ENCODE measurements at places on chromosomes 7 and 10. TPM values are rescaled to one million over a fixed set of nuclear protein-coding genes. Genes with fewer than 3 reads are reported as not detected.
A peak's percentile ranks its signal among the peaks of the same experiment; 100 is the strongest.

UCN3 gene
- not detected for total RNA-seq

C7orf57 gene
- not detected for total RNA-seq

NPTX2 gene
- total RNA-seq: 11.5 TPM

MAP3K8 gene
- total RNA-seq: 85.4 TPM

DNA sequence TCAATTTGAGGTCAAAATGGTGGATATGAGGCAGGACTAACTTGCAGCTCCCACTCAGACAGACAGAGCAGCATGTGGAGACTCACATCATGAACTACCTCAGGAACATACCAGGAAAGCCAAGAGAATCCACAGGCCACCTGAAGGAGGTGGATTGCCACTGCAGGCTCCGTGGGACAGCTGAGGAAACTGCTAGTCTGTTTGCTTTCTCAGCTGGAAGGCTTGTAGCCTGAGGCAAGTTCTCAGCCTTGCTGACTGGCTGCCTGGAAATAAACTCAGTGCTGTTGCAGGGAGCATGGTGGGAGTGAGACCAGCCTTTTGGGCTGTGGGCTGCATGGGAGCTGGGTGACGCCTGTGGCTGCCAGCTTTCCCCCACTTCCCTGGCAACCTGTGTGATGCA lies 202.9 kb downstream of the ZNF248 start:
- DNase-seq: no peak

GRCh38 chr10:102434394-102435132 lies 2.2 kb upstream of the CUEDC2 start:
- no peak for DNase-seq

GRCh38 chr7:139768249-139768824 lies 9.5 kb downstream of the HIPK2 start:
- no peak for DNase-seq

DNA sequence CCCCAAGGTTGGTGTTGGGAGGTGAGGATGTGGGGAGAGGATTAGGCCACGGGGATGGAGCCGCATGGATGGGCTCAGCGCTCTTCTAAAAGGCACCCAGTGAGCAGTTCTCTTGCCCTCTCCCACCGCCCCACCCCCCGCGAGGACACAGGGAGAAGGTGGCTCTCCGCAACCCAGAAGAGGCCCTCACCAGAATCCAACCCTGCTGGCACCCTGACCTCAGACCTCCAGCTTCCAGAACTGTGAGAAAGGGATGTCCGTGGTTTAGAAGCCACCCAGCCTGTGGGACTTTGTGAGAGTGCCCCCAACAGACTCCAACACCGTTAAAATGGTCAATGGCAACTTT lies 242.8 kb upstream of the PPP2R2D start:
- DNase-seq: peak; percentile 27

DNA sequence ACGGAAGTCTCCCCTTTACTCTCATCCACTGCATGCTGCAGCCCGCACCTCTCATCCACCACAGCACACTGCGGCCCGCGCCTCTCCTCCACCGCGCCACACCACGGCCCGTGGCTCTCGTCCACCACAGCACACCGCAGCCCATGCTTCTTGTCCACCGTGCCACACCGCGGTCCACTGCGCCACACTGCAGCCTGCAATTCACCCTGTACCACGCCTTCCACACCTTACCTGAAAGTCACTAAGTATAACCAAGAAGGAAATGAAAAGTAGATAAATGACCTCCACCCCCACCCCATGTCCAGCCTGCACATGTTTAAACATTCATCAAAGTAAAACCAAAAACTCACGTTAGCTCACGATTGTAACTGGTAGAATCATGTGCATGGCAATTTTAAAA lies 176.1 kb downstream of the DIP2C start:
- peak; percentile 73 for DNase-seq

GRCh38 chr10:77889277-77889903 lies 37.2 kb downstream of the DLG5 start:
- no peak for DNase-seq

- no peak for DNase-seq
Observed at GRCh38 chr7:79770970-79771369, 317.5 kb upstream of the MAGI2 start.

DNA sequence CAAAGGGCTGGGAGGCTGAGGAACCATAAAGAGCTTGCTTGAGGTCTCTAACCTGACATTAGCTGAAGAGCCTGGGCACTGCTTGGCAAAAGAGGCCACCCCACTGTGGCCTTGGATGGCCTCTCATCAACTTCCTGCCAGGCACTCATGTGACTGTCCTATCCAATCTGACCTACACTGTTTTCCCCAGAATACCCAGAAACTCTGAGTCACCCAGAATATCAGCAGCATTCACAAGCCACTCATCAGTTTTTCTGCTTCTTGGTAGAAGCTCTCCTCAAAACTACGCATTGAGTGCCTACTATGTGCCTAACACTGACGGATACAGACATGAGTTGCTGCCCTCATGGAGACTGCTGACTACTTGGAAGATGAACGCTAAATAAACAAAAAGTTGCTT lies 4.1 kb upstream of the NT5C2 start:
- DNase-seq: peak; percentile 84

- peak; percentile 82 for DNase-seq
Observed at GRCh38 chr10:78805176-78805575, 263.6 kb upstream of the ZMIZ1 start.

- DNase-seq: no peak
Observed at GRCh38 chr7:28172958-28173357, 7.6 kb downstream of the JAZF1 start.

DNA sequence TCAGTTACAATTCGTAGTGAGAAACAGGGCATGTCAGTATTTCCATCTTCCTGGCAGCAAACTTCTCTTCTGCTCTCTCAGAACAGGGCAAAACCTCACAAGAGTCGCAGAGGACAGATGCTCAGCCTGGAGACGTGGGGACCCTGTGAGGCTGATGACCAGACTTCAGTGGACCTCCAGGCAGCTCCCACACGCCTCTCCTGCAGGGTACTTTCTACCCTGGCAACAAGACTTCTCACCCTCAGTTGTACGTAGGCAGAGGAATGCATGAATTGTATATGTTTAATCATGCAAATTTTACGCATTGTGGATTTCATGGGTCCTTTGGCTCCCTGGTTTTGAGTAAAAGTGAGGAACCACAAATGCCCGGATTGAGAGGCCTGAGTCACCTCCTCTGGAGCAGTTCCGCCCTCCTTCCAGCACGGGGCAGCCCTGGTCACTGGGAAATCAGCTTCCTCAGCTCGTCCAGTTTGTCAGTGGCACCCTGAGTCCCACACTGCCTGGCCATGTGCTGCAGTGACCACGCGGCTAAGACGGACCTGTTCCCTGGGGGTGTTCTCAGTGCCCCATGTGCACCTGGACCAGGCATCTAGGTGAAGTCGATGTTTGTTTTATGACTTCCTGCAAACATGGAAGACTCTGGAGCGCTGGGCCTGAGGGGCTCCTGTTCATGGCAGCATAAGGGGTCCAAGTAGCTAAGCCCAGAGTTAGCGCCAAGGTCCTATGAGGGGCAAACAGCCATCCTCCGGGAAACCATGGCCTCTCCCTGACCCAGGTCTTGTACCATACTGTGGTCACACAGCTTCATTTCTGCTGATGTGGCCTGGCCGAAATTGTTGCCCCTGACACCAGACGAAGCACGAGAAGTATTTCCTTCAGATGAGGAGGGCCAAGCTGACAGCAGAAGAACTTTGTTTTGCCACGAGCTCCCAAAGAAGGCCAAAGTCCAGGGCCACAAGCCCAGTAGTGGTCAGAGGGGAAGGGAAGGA lies 165.1 kb downstream of the TNS3 start:
- DNase-seq: no peak

GRCh38 chr7:122306320-122307227 lies 2.0 kb upstream of the FEZF1 start:
- no peak for DNase-seq

DNA sequence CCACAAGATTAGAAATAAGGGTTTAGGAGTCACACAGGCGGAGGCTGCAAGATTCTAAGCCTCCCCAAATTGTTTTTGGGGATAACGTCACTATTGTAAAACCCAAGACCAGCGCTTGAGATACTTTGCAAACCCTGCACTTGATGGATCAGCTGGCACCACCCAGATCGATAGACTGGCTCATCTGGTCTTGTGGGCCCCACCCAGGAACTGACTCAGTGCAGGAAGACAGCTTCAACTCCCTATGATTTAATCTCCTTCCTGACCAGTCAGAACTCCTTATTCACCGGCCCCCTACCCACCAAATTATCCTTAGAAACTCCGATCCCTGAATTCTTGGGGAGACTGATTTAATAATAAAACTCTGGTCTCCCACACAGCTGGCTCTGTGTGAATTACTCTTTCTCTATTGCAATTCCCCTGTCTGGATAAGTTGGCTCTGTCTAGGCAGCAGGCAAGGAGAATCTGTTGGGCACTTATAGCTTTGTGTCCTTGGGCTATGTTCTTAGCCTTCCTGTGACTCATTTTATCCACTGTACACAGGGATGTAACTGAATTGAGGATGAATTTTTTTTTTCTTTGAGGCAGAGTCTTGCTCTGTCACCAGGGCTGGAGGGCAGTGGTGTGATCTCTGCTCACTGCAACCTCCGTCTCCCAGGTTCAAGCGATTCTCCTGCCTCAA lies 64.4 kb upstream of the CARD11 start:
- no peak for DNase-seq

GRCh38 chr7:44949303-44949702 lies 29.5 kb downstream of the MYO1G start:
- DNase-seq: no peak

- DNase-seq: no peak
Observed at GRCh38 chr10:104077663-104078151, 8.0 kb downstream of the COL17A1 start.
